ENCODE measurements at places on chromosomes 1 and 21.

DNA sequence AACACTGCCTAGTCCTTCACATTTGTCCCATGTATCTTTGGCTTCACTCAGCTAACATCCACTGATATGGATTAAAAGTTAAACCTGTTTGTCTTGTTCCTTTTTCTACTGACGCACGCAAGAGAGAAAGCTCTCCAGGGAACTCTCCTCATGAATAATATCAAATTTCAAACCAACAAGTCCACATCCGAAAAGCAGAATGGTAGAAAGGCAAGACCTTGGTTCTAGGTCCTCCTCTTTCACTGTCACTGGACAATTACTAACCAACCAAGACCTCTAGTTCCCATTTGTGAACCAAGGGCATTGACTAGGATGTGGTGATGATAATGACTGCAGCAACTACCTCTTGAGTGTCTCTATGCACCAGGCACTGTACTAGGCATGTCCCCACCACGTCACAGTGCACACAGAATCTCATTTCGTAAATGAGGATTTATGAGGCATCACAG, 8.4 kb downstream of the PLPP3 start:
- H3K27ac ChIP-seq = no peak overlapping the region
- H3K36me3 ChIP-seq = peaks cover 9% of the 10 kb centered on the region
- no peaks in the 10 kb centered on the region for H3K27me3 ChIP-seq
- H3K4me1 ChIP-seq = peaks cover 10% of the 10 kb centered on the region
- H3K4me3 ChIP-seq = no peak overlapping the region

DNA sequence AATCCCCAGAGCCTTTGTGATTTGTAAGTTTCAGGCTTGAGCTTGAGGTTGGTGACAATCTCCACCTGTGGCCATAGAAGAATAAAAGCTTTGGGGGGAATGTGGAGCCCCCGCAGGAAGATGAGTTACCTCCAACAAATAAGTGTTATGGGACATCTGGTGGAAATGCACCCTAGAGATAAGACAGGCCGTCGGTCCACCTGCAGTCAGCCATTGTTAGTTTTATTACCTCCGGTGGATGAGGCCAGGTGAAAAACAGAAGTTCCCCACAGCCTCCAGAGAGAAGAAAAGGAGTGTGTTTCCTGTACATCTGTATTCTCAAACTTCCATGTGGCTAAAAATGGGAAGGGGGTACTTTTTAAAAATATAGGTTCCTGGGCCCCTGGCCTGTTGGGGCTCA, 137.4 kb downstream of the KAZN start:
- H3K36me3 ChIP-seq = no peaks in the 10 kb centered on the region
- H3K4me1 ChIP-seq = peaks cover 28% of the 10 kb centered on the region
- no peak overlapping the region for H3K27ac ChIP-seq
- H3K4me3 ChIP-seq = no peak overlapping the region
- no peak for DNase-seq

- no peak overlapping the region for H3K27ac ChIP-seq
- no peaks in the 10 kb centered on the region for H3K4me1 ChIP-seq
- no peaks in the 10 kb centered on the region for H3K36me3 ChIP-seq
- no peaks in the 10 kb centered on the region for H3K27me3 ChIP-seq
- DNase-seq = no peak
- H3K4me3 ChIP-seq = no peak overlapping the region
These were observed 25.6 kb downstream of the OR10J5 start for GRCh38 chr1:159510229-159510541.

GRCh38 chr1:24745711-24746413, 615 bp downstream of the CLIC4 start:
- H3K36me3 ChIP-seq = peaks cover 9% of the 10 kb centered on the region
- H3K4me1 ChIP-seq = peaks cover 46% of the 10 kb centered on the region
- H3K27ac ChIP-seq = peak overlapping the region; percentile 78

- H3K27ac ChIP-seq = no peak overlapping the region
- no peaks in the 10 kb centered on the region for H3K36me3 ChIP-seq
- peak; percentile 99 for DNase-seq
- peaks cover 2% of the 10 kb centered on the region for H3K27me3 ChIP-seq
- peaks cover 5% of the 10 kb centered on the region for H3K4me1 ChIP-seq
These were observed 150.0 kb downstream of the CASZ1 start for GRCh38 chr1:10646347-10646861.

- H3K36me3 ChIP-seq = no peaks in the 10 kb centered on the region
- no peaks in the 10 kb centered on the region for H3K4me1 ChIP-seq
- DNase-seq = no peak
- H3K27ac ChIP-seq = no peak overlapping the region
- no peaks in the 10 kb centered on the region for H3K27me3 ChIP-seq
These were observed 582.8 kb downstream of the PTBP2 start for GRCh38 chr1:97304366-97304765.

GRCh38 chr1:25095635-25096200, 136.6 kb downstream of the SYF2 start:
- peaks cover 35% of the 10 kb centered on the region for H3K27me3 ChIP-seq
- no peak overlapping the region for H3K4me3 ChIP-seq
- H3K4me1 ChIP-seq = peaks cover 12% of the 10 kb centered on the region
- DNase-seq = no peak
- H3K27ac ChIP-seq = no peak overlapping the region

DNA sequence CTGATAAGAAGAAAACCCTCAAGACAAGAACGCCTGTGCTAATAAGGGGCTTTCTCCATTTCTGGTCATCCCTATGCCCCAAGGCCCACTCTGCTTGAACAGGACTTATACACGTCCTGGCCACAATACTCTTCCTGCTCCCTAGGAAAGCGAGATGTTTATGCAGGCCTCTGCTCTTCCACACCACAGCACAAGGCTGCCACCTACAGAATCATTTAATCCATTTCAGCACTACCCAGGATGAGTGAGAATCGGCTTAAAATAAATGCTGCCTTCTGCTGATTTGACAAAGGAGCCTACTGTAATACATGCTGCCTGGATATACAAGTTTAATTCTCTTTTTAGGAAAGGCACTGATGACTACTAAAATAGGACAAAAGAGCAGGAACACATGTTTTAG, 29.4 kb downstream of the FRRS1 start:
- H3K4me1 ChIP-seq = no peaks in the 10 kb centered on the region
- no peak overlapping the region for H3K27ac ChIP-seq

- peaks cover 2% of the 10 kb centered on the region for H3K27me3 ChIP-seq
- DNase-seq = peak; percentile 74
- no peak overlapping the region for H3K4me3 ChIP-seq
- no peak overlapping the region for H3K27ac ChIP-seq
- H3K4me1 ChIP-seq = peaks cover 11% of the 10 kb centered on the region
These were observed 187.6 kb upstream of the VAMP3 start for GRCh38 chr1:7583291-7584096.

DNA sequence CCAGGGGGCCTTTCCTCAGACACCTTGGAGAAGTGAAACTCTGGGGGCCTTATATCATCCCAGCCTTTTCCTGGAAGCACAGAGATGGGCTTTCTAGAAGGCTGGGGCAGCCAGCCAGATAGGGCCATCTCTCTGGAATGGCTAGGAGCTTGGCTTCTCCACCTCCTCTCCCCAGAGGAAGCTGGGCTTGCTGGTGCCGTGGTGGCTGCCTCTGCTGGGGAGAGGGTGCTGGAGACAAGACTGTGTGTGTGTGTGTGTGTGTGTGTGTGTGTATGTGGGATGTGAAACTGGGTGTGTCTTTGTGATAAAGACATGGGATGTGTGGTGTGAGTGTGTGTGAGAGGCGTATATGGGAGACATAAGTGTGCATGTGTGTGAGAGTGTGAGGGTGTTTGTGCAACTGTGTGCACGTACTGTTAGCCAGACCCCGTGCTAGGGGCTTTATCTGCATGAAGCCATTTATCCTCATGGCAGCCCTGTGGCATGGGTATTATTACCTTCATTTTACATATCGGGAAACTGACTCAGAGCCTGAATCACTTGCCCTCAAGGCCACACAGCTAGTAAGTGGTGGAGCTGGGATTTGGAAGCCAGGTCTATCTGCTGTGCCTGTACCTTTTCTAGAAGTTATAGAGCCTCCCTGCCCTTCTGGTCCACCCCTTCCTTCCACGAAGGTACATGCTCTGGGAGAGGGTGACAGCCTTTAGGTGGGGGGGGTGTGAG, 44.2 kb downstream of the PTPRU start:
- H3K27me3 ChIP-seq = no peaks in the 10 kb centered on the region
- peaks cover 12% of the 10 kb centered on the region for H3K4me1 ChIP-seq
- H3K36me3 ChIP-seq = no peaks in the 10 kb centered on the region
- peak; percentile 84 for DNase-seq

- no peak overlapping the region for H3K27ac ChIP-seq
- no peaks in the 10 kb centered on the region for H3K36me3 ChIP-seq
- H3K4me3 ChIP-seq = no peak overlapping the region
- DNase-seq = no peak
- no peaks in the 10 kb centered on the region for H3K27me3 ChIP-seq
These were observed 252.7 kb downstream of the TTLL7 start for GRCh38 chr1:83746234-83746633.
